ENCODE measurements at places on chromosomes 2 and 18. TPM values are rescaled to one million over a fixed set of nuclear protein-coding genes. Genes with fewer than 3 reads are reported as not detected.

The GAD1 gene
- not detected for total RNA-seq

The TMBIM1 gene
- total RNA-seq = 195 TPM

The TSHZ1 gene
- 19.0 TPM for total RNA-seq

The CHRND gene
- total RNA-seq = not detected

The LCT gene
- total RNA-seq = 0.05 TPM

The FBLN7 gene
- 15.4 TPM for total RNA-seq

The NEMP2 gene
- total RNA-seq = 6.8 TPM

DNA sequence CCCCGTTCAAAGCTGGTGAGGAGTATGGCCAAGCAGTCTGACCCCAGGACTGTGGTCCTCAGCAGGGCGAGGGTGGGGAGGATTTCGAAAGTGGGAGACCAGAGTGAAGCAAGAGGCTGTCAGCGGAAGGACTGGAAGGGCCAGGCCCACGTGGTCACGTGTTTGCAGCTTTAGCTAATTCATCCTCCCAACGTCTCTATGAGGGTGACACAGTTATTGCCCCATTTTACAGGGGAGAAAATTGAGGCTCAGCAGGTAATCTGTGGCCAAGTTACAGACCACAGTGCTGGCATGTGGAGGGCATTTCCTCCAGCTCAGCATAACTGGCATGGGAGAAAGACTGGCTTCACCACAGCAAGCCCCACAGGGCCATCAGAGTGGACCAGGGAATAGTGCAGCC is 45.4 kb upstream of the LTBP1 start:
- DNase-seq = no peak

GRCh38 chr2:241666627-241667400 is 19.8 kb downstream of the DTYMK start:
- no peak for DNase-seq

GRCh38 chr18:26549263-26550094 is 1.1 kb upstream of the KCTD1 start:
- DNase-seq = peak; percentile 88

- no peak for DNase-seq
Measured at GRCh38 chr18:44637210-44638033, 43.3 kb upstream of the SETBP1 start.

DNA sequence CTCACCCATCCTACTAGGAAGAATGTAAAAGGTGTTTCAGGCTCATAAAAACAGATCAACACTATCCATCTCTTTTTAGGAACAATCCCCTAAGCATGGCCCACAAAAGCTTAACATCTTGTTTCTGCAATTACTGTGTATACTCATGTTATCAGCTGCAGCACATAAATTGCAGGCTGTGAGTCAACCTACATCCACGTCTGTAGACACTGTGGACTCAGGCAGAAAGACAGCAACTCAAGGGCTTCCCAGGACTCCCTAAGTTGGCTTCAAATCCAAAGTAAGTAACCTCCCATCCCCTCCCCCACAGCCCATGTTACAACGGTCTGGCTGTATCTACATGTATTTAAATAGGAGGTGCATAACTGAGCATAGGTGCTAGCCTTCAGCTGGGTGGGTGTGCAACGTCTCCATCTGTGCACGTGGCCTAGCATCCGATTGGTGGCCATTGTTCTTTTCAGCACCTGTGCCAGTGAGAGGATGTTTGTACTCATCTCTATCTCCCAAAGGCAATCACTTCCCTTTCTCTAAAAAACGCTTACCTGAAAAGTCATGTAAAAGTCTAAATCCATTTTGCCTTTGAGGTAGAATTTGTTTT is 30.1 kb downstream of the UXS1 start:
- no peak for DNase-seq

- DNase-seq = peak; percentile 81
Measured at GRCh38 chr2:170715062-170715931, at the start of gene SP5. SP5 (plus strand) TSS chr2:170715337; CDS start chr2:170715513, 176 bp downstream.

DNA sequence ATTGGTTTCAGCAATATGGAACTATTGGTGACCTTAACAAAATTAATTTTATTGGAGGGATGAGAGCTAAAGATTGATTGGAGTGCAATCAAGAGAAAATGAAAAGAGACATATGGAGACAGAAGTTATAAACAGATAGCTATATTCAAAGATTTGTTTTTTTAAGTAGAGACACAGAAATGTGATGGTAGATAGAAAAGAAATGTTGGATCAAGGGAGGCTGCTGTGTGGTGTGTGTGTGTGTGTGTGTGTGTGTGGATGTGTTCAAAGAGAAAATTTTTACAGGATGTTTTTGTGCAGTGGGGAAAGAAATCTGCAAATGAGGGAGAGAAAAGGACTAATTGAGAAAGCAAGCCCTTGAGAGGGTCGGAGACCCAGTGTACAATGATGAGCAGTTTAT is 249.5 kb upstream of the SPHKAP start:
- DNase-seq = no peak

GRCh38 chr18:61824733-61825363 is 68.0 kb downstream of the RNF152 start:
- no peak for DNase-seq

DNA sequence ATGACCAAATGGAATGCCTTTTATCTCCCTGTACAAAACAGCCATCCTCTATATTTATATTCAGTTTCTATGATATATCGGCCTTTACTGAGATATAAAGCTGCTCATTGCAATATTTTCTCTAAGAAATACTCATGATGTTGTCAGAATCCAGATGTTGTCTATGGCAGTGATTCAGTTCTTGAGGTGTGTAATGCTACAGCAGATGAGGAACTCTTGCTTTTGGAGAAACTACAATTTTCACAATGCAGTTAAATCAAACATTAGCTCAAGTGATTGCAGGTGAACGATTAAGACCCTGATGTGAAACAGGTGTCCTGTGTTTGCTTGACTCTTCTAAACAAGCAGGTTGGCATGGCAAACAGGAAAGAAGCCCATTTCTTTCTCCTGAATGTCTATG is 256.2 kb upstream of the CDH20 start:
- no peak for DNase-seq

DNA sequence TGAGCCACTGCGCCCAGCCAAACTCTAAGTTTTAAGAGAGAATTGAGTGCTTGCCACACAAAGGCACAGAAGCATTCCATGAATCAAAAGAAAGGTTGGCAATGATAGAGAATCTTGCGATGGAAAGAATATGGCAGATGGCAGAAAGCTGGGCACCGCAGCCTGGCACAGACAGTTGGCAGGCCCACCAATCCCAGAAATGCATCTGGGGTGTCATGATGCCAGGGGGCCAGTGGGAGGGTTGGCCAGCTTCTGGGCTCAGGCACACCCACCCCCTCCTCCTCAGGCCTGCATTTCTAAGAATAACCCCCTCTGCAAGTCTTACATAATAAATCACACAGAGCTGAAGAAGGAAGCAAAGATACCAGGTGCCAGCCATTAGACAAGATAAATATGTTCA is 19.6 kb downstream of the ZNF2 start:
- no peak for DNase-seq

DNA sequence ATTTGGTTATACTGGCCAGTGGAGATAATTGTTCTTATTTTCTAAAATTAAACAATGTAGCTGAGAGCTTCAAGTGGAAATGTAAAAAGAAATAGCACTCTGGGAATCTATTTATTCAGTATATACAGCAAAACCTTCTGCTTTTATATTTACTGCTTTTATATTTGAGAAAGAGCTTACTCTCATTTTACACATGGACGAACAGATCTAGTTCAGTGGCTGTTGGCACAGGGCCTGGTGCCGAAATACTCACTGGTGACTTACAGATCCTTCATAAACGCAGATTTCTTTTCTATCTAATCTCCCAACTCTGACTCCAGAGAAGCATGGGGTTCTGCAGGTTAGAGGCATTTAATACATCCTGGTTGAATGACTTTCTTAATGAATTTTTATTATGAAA is 266.2 kb downstream of the ASXL3 start:
- no peak for DNase-seq

GRCh38 chr2:151999053-151999452 is 99.8 kb downstream of the CACNB4 start:
- DNase-seq = no peak

GRCh38 chr2:240438810-240439697 is 3.6 kb downstream of the GPC1 start:
- peak; percentile 72 for DNase-seq

DNA sequence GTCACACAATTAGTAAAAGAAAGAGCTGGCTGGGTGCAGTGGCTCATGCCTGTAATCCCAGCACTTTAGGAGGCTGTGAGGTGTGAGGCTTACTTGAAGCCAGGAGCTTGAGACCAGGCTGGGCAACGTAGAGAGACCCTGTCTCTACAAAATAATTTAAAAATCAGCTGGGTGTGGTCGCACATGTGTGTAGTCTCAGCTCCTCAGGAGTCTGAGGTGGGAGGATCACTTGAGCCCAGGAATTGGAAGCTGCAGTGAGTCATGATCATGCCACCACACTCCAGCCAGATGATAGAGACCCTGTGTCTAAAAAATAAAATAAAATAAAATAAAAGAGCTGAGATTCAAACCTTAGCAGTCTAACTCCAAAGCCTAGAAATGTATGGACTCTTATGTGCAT is 39.0 kb upstream of the NEDD4L start:
- no peak for DNase-seq

DNA sequence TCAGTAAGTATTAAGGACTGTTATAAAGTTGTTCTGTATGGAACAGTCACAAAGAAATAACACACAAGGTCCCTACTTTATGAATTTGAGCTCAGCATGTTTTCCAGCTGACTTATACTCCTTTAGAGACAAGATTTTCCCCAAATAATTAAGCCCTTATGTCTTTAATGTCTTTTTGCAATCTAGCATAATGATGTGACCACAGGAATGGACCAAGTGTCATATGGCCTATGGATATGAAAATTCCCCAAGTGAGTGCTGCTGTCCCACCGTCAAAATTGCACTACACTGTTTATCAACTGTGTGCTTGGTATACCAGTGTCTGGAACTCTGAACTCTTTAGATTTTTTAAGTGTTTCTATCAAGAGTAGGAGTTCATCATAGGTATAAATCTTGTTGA is 369.6 kb downstream of the PID1 start:
- DNase-seq = no peak

GRCh38 chr2:4180631-4181030 is 477.3 kb downstream of the DCDC2C start:
- DNase-seq = no peak

GRCh38 chr2:67304300-67304890 is 92.7 kb upstream of the ETAA1 start:
- DNase-seq = no peak

DNA sequence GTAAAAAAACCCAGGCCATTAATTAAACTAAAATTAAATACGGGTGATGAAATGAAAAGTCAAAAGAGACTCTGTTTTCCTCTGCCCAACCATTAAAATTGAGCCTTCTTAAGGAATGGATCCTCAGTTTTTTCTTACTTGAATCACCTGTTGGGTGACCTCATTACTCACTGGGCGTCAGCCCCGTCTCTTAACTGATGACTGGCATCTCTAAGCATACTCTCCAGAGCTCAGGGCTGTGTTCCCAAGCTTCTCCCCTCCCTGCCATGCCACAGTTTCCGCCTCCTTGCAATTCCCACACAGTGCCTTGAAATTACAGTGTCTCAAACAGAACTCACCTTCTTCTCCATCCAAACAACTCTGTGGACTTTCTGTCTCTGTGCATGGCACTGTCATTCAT is 421.1 kb upstream of the CELF4 start:
- DNase-seq = no peak

DNA sequence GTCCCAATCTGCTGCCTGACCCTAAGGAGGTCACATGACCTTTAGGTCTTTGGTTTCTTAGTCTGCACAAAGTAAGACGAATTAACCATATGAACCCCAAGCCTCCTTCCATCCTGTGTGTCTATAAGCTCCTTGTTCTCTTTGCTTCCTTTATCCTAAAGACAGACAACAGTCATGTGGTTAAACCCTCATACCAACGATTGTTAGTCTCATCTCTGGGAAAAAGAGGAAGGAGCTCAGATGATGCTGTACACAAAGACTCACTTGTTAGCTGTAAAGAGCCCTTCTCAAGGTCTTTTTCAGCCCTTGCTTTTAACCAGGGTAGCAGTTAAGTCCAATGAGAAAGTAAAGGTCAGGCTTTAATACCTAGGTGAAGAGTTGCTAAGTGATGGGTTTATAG is 443.7 kb downstream of the TNS1 start:
- no peak for DNase-seq

GRCh38 chr2:229408356-229408755 is 137.3 kb upstream of the PID1 start:
- no peak for DNase-seq

GRCh38 chr2:96528006-96528699 is 8.4 kb upstream of the ARID5A start:
- DNase-seq = peak; percentile 95

DNA sequence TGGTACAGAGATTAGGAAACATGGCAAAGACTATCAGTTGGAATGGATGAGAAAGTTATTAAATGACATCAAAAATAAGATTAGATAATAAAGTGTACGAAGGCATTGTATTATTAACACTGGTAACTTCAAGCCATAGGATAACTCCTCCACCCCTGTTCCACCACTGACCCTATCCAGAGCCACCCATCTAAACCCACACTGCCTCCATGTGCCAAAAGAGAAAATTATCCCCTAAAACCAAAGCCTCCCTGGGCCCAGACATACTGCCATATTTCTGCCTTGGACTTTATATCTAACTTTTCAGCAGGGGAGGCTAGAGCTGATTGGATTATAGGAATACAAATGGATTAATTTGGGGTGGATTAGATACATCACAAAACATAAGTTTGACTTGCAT is 443.7 kb downstream of the BCL11A start:
- DNase-seq = no peak

DNA sequence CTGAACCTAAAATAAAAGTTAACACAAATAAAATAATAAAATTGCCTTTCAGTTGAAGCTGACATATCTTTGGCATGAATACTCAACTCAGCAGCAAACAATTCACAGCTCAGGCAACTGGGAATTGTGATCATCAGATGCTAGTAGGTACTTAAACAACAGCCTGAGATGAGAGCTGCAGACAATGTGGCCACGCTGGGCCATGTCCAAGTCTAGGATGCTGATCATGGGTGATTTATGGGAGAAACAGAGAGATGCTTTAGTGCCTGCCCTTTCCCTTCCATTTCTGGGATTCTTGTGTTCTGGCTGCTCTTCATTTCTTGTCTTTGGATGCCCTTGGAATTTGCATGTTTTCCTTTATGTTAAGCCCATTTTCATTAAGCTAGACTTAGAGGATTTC is 212.4 kb upstream of the CWC22 start:
- DNase-seq = no peak

DNA sequence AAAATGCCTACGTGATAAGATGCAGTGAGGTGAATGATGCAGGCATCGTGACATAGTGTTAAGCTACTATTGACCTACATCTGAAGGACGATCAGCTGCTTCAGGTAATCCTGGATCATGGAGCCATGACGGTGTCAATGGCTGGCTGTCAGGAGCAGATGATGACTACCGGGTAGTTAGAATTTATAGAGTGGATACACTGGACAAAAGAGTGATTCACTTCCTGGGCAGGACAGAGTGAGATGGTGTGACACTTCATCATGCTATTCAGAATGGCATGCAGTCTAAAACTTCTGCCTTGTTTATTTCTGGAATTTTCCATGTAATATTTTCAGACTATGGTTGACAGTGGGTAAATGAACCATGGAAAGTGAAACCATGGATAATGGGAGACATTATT is 29.5 kb downstream of the METTL8 start:
- no peak for DNase-seq

GRCh38 chr2:216698895-216699294 is 3.5 kb upstream of the IGFBP5 start:
- no peak for DNase-seq

- DNase-seq = peak; percentile 59
Measured at GRCh38 chr2:3628800-3629199, 29.2 kb upstream of the ALLC start.
